ENCODE measurements at places on chromosomes 1 and 21.

DNA sequence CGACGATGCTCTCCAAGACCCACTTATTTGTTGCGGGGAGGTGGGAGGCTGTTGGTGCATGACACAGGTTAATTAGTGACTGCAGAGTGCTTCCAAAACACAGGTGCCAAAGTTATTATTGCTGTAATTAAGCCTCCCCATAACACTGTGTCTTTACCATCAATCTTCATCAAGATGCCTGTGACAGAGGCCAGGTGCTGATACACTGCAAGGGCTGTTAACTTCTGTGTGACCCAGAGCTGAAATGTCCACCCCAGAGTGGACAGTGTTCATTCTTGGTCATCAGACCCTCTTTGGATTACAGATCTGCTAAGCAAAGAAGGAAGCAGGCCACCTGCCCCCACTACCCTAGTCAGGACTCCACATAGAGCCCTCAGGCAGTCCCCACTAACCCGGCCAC, 55.5 kb downstream of the CAPN8 start:
- no peak for DNase-seq

DNA sequence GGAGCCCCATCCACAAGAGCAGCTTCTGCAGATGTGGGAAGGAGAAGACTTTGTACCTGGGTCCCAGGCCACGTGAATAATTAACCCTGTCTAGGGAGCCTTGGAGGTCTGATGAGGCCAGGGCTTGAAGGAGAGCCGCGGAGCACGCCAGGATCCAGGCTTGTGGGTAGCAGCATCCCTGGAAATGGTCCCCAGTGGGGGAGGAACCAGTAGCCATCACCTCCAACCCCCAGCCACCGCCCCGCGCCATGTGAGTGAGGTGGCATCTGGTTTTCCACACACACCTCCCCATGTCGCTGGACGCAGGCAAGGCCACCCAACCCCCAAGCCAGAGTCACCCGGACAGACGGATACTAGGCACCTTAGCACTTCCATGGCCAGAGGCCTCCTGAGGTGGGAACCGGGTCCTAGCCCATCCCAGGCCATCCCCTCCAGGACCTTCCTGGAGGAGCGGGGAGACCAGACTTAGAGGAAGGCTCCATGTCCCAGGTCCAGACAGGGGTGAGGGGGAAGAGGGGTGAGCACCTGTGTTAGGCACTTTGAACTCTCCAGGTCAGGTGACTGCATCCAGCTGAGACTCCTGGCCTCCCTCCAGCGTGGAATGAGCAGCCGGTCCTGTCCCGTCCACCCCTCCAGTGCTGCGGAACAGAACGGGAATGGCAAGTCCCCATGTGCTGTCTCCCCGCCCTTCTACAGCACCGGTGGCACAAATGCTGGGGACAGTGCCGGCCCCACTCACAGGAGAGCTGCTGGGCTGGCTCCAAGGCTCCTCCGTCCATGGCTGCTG, 53.2 kb downstream of the RIPK4 start:
- no peak for DNase-seq

DNA sequence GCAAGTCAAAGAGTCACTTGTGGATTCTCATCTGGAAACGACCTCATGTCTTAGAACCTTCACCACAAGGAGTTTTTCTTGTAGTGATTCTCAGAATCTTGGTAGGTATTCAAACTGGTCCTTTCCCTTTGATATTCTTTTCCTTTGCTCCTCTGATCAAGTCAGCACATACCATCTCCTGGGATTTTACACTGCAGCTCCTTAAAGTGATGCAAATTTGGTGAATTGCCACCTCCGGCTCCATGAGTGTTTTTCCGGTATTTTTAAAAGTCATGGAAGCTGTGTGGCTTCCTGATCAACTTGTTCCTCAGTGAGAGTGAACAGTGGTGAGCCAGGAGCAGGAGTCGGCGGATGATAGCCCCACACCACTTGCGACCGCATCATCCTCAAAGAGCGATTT, 182.1 kb upstream of the DAB1 start:
- no peak for DNase-seq

- no peak for DNase-seq
Measured at GRCh38 chr1:29832936-29833335, 596.6 kb downstream of the PTPRU start.

GRCh38 chr1:237811633-237812032, 79.1 kb downstream of the ZP4 start:
- no peak for DNase-seq

DNA sequence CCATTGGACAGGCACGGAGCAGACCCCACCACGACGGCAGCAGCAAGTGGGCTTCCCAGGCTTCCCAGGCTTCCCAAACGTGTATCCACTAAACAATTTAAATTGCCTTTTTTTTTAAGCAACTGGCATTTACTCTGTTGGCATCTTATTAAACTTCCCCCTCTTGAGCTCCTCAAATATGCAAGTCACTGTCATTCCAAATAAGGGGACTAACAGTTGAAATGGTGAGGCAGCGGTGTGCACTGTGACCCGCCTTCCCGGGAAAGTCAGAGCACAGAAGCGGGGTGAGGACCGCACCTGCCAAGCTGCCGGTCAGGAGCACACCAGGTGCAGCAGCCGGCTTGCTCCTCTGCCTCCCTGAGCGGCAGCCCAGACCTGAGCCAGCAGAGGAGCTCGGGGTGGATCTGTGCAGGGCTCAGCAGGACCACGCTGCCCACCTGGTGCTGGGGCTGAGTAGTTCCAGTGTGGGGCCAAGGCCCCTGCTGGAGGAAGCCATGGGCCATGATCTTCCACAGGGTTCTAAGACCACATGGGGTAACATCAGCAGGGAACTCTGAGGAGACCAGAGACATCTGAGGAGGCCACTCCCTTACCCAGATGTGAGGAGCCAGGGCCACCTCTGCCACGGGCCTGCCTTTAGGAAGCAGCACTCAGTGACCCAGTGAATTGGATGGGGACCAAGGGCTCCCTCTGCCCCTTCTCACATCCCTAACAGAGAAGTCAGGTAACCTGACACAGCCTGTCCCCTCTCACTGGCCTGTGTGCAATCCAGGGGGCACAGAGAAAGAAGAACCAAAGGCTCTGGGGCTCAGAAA, 245.4 kb downstream of the NPHP4 start:
- DNase-seq = no peak

DNA sequence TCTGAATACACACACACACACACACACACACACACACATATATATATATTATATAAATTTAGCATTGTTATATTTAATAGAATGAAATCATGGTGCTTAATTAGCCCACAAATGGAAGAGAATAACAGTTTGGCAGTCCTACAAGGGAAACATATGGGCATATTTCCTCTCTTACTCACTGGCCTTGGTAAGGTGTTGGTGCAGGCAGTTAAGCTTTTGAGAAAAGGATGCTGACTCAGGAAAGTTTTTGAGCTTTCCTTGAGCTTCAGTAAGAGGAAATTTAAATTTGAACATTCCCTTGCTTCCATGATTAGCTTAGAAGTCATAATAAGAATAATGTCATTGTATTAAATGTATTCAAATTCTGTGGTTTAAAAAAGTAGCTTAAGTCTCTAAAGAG, 37.0 kb upstream of the B3GALT5 start:
- no peak for DNase-seq

GRCh38 chr1:99726818-99727217, 39.6 kb downstream of the FRRS1 start:
- DNase-seq = no peak

GRCh38 chr1:230050973-230051735, 15.9 kb upstream of the GALNT2 start:
- DNase-seq = no peak

GRCh38 chr1:113479713-113480676, 89.7 kb downstream of the MAGI3 start:
- DNase-seq = no peak

DNA sequence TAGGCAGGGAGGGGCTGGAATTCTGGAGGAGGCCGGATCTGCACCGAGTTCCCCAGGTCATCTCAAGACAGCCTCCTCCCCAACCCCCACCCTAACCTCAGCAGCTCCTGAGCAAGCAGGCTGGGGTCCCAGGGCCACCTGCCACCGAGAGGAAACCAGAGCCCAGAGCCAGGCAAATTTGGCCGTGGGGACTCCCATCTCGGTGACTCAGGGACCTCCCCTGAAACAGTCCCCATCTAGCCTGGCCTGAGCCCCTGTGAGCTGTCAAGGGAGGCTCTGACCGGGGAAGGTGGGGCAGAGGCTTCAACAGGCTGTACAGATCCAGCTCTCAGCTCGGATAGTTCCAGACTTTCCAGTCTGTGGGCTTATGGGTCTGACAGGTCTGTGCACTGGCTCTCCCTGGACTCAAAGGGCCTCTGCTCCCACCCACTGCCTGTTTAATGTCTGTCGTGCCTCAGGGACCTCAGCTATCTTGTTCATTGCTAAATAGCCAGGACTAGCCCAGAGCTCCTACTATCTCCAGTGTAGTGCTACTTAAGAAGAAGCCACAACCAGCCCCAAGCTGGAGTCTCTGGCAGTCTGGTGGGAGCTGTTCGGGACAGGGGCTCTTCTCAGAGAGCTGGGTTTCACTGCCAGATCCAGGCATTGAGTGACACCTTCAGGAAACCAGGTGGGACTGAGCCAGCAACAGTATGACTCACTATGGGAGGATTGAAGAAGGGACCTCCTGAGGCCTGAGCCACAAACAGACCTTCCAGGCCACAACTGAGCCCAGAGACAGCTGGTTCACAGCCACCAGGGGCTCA, 25.6 kb downstream of the MATN1 start:
- no peak for DNase-seq

DNA sequence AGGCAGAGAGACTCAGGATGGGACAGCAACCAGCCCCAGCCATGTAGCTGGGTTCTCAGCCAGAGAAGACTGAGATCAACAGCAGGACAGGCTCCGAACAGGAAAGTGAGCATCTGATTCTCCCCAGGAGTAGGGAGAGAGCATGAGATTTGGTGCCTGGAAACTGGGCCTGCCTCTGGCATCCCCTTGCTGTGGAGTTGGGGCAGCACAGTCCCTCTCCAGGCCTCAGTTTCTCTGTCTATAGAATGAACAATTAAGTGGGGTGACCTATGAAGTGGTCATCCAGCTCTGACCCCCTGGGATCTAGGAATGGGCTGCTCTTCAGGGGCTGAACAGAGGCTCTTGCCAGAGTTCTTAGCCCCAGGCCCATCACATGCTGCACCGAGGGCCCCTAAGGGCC, 55.6 kb downstream of the KLHDC7A start:
- no peak for DNase-seq

GRCh38 chr1:201191653-201192260, 1.1 kb downstream of the IGFN1 start:
- no peak for DNase-seq

DNA sequence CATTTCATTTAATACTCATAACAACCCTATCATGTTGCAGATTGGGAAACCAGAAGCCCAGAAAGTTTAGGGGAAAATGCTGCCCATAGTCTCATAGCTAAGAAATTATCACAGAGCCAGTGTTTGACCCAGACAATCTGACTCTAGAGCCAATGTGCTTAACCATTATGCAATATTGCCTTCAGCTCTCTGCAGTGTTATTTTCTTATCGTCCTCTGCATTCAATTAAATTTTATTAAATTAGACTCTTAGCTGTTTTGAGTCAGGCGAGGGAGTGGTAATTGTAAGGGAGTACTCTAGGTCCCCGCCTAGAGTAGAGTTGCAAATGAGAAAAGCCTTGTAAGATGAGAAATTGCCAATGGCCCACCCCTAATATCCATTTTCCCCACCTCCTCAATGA, 191.1 kb downstream of the TTLL7 start:
- no peak for DNase-seq

- DNase-seq = no peak
Measured at GRCh38 chr21:46559291-46559983, 45.4 kb downstream of the S100B start.

GRCh38 chr1:217681806-217682205, 50.7 kb downstream of the SPATA17 start:
- DNase-seq = no peak

DNA sequence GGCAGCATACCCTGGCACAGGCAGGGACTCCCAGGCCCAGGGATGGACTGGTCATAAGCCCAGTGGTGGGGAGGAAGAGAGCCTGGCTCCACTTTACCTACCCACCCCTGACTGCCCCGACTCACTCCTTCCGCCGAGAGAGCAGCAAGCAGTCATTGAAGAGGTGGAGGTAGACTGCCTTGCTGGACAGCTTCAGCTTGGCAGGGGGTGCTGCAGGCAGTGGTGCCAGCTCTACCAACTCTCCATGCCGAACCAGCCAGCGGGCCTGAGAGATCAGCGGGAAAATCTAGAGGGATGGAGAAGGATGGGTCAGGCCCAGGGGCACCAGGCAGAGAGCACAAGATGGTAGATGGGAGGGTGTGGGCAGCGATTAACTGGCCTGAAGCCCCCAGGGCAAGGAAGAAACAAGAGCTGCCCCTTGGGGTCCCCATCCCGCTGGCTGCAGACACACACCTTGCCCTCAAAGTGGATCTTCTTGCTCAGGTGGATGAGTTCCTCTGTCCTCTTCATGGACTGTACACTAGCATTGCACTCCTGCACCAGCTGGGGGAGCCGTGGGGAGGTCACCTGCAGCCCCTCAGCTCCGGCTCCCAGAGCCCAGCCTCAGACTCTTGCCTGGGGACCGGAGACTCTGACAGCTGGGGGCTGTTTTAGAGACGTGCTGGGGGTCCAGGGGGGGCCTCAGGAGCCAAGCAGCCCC, 7.7 kb downstream of the ARHGEF19 start:
- no peak for DNase-seq

- no peak for DNase-seq
Measured at GRCh38 chr1:29460694-29461093, 224.4 kb downstream of the PTPRU start.

GRCh38 chr1:6004412-6005123, 12.3 kb upstream of the NPHP4 start:
- no peak for DNase-seq

- peak; percentile 62 for DNase-seq
Measured at GRCh38 chr1:112674986-112675727, 698 bp downstream of the MOV10 start.

- peak; percentile 53 for DNase-seq
Measured at GRCh38 chr1:198497326-198498102, 43.0 kb downstream of the ATP6V1G3 start.

DNA sequence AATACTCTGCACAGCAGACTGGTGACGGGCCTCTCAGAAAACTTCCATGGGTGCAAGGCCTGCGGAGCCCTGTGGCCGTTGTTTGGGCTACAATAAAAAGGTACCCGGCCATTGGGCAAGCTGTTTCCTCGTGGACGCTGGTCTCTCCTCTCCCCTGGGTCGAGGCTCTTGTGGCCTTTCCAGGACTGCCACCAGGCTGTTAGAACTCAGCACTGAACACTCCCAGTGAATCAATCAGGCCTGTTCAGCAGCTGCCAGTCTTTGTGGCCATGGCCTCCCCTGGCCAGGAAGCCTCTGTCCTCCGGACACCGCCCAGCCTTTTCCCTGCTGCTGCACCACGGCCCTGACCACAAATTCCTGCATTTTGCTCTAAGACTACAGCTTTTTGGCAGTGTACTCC, 33.0 kb upstream of the ACTRT2 start:
- peak; percentile 69 for DNase-seq
